ENCODE measurements at places on chromosomes 13 and 19.

DNA sequence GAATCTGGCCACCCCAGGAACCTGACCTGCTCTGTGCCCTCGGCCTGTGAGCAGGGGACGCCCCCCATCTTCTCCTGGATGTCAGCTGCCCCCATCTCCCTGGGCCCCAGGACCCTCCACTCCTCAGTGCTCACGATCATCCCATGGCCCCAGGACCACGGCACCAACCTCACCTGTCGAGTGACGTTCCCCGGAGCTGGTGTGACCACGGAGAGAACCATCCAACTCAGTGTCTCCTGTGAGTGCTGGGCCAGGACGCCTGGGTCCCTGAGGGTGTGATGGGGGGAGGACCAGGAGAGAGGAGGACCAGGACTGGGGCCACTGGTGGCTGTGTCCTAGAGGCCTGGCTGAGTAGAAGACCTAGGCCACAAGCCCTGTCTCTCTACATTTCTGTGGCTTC lies 13.0 kb upstream of the CD33 start:
- DNase-seq, result no peak

GRCh38 chr13:23348262-23349127 lies 85.0 kb downstream of the SACS start:
- DNase-seq, result no peak

GRCh38 chr13:45748941-45749759 lies 47.0 kb downstream of the CBY2 start:
- DNase-seq, result no peak

GRCh38 chr19:33902802-33903488 lies 106.3 kb downstream of the KCTD15 start:
- no peak for DNase-seq

DNA sequence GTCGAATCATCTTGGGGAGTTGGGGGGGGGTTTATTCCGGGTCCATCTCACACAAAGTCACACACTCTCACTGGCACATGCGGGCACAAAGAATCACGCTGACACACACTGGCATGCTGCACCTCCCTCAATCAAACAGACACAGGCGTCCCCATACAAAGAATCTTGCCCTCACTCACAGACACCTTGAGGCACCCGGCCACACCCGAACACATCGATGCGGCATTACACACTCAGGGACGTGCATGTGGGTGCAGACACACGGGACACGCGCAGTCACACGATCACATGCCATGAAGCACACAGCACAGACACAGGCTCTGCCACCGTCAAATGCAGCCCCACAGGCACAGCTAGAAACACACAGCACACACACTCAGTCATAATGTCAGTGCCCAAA lies 7.8 kb downstream of the NFIX start:
- no peak for DNase-seq

DNA sequence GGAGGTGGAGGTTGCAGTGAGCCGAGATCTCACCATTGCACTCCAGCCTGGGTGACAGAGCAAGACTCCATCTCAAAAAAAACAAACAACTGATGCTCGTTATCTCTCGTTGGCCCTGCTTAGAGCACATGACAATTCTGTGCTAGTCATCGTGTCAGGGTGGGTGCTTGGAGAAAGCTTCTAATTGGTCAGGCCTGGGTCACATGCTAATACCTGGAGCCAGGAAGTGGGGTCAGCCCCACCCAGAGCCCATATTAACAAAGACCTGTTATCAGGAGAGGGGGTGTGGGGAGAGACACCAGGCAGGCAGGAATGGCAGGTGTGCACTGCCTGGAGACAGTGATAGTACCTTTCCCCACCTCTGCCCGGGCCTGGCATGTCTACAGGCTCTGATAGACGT lies 84.9 kb downstream of the DPF1 start:
- DNase-seq, result no peak

- DNase-seq, result no peak
Observed at GRCh38 chr13:28636677-28637317, 22.1 kb upstream of the POMP start.

DNA sequence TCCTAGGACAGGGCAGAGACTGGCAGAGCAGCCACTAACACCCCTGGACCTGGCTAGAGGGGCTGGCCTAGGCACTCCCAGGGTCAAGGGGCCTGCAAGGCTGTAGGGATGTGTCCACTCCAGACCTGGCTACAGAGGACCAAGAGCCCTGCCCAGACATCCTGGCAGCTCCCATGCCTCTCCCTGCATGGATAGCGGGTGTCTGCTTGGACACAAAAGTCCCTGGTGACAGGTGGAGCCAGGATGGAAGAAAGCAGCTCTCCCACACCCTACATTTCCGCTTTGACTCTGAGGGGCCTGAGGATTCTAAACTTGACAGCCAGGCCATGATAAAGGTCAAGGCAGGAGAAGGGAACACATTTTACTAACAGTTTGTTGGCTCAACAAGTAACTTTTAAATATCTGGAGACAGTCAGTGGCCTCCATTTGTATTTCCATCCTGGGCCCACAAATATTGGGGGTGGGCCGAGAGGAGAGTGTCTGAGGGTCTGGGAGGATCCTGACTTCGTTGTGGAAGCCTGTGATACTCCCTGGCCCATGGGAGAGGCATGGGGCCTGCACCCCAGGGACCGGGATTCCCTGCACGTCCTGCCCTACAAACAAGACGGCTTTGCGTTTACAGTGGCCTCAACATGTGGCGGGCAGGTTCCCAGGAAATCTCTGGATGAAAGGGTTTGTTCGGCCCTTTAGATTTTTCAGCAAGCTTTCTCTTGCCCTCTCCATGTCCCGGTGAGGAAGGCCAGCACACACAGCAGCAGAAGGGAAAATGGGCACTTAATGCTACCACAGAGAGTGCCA lies 19.8 kb upstream of the SLC7A9 start:
- no peak for DNase-seq

DNA sequence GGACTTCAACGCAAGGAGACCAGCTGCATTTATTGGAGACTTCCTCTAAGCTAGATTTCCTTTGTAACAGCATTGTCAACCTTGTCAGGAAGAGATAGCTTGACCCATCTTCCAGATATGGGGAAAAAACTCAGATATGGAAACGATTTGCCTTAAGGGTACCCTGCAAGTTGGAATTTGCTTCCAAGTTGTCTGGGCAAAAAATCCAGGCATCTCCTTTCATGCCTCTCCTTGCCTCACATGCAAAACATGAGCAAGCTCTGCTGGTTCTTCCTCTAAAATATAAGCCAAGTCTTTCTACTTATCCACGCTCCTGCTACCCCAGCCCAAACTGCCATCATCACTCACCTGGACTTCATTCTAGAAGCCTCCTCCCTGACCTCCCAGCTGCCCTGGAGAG lies 6.4 kb upstream of the DNMT1 start:
- no peak for DNase-seq

GRCh38 chr13:44281252-44282000 lies 92.2 kb upstream of the SERP2 start:
- no peak for DNase-seq
